ENCODE measurements at places on chromosomes 7 and 10.

GRCh38 chr7:101612885-101613515 lies 16.1 kb downstream of the MYL10 start:
- no peak for DNase-seq

DNA sequence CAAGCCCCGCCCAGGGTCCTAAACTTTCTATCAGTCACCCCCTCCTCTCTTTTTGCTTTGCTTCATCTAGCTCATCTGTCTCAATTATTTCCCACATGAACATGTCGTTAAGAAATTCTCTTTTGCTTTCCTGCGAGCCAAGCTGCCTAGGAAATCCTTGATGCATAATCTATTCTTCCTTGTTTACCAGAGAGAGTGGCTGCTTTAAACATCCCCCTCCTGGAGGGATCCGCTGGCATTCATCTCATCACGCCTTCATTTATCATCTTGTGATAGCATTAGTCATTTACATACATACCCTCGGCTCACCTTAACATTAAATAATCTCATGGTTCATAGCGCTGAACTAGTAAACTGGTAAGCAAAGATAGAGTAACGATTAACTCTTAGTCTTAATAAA lies 96.7 kb downstream of the ANK3 start:
- no peak for DNase-seq

GRCh38 chr10:72784551-72785351 lies 92.8 kb downstream of the MCU start:
- DNase-seq = peak; percentile 87

GRCh38 chr7:53672681-53673080 lies 637.2 kb downstream of the POM121L12 start:
- DNase-seq = no peak

- DNase-seq = no peak
Measured at GRCh38 chr7:47498229-47499056, 83.5 kb downstream of the TNS3 start.

GRCh38 chr10:78215645-78216044 lies 182.0 kb downstream of the RPS24 start:
- peak; percentile 63 for DNase-seq

DNA sequence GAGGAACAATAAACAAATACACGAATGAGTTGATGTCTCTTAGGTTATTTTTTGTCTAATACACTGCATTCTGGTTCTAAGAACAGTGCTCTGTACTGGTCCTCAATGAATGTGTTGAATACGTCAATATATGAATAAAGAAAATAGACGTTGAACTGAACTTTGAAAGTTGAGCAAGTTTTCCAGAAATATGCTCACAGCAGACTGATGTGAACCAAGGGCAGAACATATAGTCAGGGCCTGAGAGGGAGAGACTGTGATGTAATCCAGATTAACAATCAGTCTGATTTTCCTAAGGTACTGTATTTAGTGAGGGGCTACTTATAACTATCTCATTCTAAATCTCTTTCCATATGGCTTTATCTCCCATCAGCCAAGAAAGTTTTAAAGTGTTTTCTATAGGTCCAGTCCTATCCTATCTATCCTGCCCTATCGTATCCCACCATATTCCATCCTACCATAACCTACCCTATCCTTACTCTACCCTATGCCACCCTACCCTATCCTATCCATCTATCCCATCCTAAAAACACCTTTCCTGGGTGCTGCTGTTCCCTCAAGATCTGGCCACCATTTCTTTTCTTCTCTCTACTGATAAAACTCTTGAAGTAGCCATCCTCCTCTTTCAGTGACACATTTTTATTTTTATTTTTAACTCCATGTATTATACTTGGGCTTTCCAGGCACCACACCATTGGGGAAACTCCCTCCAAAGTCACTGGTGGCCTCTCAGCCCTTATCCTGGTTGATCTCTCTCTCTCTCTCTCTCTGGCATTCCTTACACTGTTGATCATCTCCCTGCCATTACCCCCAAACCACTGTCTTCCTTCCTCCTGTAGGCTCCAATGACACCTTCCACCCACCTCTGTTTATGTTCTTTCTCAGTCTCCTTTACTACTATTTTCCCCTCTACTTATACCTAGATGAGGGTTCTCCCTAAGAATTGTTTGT lies 212.3 kb upstream of the SLC26A5 start:
- DNase-seq = no peak

DNA sequence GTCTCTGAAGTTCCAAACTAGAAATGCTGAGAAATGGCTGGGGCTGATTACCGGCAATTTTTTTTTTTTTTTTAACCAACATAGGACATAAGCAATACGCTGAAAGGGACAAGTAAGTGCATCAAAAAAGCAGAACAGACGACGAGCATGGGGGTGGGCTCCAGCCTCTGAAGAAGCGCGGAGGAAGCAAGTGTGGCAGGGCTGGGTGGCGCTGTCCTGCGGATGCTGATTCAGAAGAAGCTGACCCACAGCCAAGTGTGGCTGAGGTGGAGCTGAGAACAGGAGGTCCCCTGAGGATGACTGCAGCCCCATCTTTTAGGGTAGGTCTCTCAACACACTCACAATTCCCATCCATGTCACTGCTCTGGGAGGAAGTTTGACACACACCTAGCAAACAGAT lies 65.6 kb downstream of the CTBP2 start:
- DNase-seq = no peak

GRCh38 chr7:122652876-122653275 lies 46.0 kb downstream of the RNF133 start:
- no peak for DNase-seq

- no peak for DNase-seq
Measured at GRCh38 chr10:61819208-61819607, 82.3 kb upstream of the ARID5B start.

GRCh38 chr7:19368491-19368925 lies 223.3 kb upstream of the FERD3L start:
- peak; percentile 34 for DNase-seq

- no peak for DNase-seq
Measured at GRCh38 chr7:157401567-157402387, 65.0 kb downstream of the DNAJB6 start.

- DNase-seq = no peak
Measured at GRCh38 chr10:88974012-88974411, 16.6 kb upstream of the FAS start.

- DNase-seq = no peak
Measured at GRCh38 chr7:108015740-108016139, 12.8 kb upstream of the LAMB1 start.

DNA sequence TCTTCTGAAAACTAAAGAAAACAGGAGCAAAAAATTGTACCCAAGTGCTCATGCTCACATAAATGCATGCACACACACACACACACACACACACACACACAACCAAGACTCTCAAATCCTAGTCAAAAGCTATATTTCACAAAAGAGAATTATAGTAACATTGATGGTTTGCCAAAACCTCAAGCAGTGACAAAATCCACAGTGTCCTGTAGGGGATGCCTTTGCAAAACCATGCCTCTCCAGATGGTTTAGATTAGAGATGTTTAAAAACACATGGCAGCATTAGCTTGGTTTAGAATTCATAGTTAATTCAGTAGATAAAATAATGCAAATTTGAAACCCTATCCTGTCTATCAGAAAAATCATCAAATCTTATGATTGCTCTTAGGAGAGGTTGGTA lies 232.2 kb downstream of the DYNC1I1 start:
- DNase-seq = peak; percentile 73

DNA sequence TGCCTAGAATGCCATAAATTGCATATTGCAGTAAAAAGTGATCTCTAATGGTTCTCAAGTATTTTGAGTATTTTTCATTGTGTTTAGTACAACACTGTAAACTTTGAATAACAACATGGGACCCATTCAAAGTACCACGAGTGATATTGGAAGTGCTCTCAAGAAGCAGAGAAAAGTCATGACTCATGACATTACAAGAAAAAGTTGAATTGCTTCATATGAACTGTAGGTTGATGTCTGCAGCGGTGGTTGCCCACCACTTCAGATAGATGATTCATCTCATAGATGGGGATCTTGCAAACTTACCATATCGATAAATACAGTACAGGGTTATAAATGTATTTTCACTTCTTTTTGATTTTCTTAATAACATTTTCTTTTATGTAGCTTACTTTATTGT lies 33.9 kb downstream of the ENTPD1 start:
- DNase-seq = no peak

DNA sequence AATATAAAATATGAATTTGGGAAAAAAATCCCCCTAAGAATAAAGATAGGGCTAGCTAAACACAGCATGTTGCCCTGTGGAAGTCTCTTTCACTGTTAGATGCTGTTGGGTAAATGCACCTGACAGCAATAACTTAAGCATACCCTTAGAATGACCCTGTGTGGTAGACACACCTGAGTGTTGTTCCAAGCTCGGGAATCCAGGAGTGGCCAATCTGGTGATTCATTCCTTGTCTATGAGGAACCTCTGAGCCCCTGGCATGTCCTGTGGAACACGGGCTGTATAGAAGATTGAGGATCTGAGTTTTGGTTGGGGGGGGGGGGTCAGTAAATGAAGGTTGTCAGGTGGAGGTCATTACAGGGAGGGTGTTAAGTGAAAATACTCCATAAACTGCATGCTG lies 730.0 kb upstream of the IGFBP3 start:
- DNase-seq = no peak

GRCh38 chr7:144819566-144819965 lies 16.3 kb downstream of the TPK1 start:
- no peak for DNase-seq

DNA sequence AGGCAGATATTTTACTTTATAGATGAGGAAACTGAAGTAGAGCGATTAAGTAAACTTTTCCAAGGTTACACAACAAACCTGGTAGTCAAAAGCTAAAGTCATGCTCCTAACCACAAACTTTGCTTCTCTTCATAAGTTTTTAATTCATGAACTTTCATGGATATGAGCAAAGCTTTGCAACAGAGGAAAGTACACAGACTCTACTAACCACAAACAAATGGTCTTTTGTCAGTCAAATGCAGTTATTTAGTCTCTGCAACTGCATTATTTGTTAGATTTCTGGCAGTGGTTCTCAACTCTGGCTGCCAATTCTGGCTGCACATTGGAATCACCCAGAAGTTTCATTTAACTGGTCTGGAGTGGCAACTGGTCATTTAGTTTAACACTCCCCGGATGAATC lies 140.6 kb upstream of the TMEM168 start:
- peak; percentile 67 for DNase-seq

DNA sequence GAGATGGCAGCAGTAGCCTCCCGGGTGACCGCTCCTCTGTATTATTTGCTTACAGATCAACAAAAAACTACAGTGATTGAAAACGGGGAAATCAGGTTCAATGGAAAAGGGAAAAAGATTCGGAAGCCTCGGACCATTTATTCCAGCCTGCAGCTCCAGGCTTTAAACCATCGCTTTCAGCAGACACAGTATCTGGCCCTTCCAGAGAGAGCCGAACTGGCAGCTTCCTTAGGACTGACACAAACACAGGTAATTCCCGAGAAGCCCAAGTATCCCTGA lies 2.2 kb downstream of the DLX6 start:
- no peak for DNase-seq

- DNase-seq = no peak
Measured at GRCh38 chr10:62666275-62666674, 138.2 kb upstream of the ADO start.

GRCh38 chr10:83603708-83604107 lies 535.6 kb upstream of the GHITM start:
- DNase-seq = no peak

DNA sequence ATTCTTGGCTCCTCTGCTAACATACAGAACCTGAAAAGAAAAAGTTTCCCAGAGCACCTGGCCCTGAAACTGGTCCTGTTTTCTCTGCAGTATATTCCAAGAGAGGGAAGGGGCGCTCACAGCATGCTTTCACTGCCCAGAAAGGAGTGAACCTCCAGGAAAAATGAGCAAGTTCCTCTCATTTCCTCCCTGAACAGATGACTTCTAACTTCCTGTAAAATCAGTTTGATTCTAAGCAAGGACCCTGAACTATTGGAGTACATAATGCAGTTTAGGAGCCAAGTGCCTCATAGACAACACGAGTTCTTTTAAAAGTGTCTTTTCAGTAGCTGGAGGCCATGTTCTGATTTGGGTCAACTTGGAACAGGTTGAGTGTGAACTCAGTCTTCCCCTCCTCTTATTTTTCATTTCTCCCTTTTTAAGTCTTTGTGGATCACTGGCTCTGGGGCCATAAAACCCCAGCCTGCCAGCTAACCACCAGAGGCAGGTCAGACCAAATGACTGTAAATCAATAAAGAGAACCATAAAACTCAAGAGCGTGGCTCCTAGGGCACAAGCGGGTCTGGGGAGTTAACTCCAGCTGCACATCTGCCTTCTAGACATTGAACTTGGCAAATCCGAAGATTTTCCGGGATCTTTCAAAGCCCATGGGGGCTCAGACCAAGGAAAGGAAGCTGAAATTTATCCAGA lies 5.9 kb upstream of the LRRC18 start:
- DNase-seq = no peak

DNA sequence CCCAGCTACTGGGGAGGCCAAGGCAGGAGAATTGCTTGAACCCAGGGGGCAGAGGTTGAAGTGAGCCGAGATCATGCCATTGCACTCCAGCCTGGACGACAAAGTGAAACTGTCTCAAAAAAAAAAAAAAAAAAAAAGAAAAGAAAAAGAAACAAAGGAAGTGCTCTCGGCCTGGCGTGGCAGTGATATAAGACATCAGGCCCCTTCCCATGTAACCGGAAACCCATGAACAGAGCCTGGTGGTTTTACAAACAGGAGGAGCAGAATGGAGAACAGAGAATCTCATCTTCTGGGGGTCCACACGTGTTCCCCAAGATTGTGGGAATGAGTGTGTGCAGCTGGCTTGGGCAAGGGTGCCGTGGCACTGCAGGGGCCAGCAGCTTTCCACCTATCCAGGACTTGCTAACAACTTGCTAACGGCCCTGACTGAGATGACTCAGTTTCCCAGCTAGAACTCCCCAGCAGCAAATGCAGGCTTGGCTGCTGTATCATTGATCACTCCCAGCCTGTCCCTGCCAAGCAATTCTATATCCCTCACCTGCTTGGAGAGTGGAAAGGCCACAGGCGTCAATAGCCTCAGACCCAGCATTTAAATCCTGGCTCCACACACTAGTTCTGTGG lies 103.0 kb downstream of the COL26A1 start:
- DNase-seq = no peak

- no peak for DNase-seq
Measured at GRCh38 chr7:154767821-154768415, 235.0 kb downstream of the PAXIP1 start.

- no peak for DNase-seq
Measured at GRCh38 chr7:7104314-7104698, 78.0 kb upstream of the C1GALT1 start.

GRCh38 chr10:49539320-49539885 lies 482 bp upstream of the ERCC6 start:
- DNase-seq = no peak

- DNase-seq = no peak
Measured at GRCh38 chr7:41222746-41223145, 480.1 kb downstream of the INHBA start.

GRCh38 chr7:85693326-85693725 lies 506.5 kb upstream of the SEMA3D start:
- no peak for DNase-seq

- no peak for DNase-seq
Measured at GRCh38 chr10:71421075-71421434, 24.3 kb downstream of the CDH23 start.

GRCh38 chr10:15472008-15472407 lies 100.9 kb upstream of the FAM171A1 start:
- no peak for DNase-seq

- DNase-seq = no peak
Measured at GRCh38 chr10:100114976-100115770, 33.5 kb upstream of the CPN1 start.

- no peak for DNase-seq
Measured at GRCh38 chr10:29807163-29807806, 172.5 kb upstream of the SVIL start.

GRCh38 chr10:109247814-109248213 lies 675.5 kb downstream of the XPNPEP1 start:
- DNase-seq = no peak
